NCI-H510A treated with DMSO at 0.1 percent for 48 hours (cell line): ENCODE measurements at places on chromosomes 5 and 9.
A peak's percentile ranks its signal among the peaks of the same experiment; 100 is the strongest.

GRCh38 chr5:90473396-90474234 is 956 bp downstream of the MBLAC2 start:
- DNase-seq: peak; percentile 15

GRCh38 chr9:108859459-108860114 is 2.5 kb upstream of the ACTL7A start:
- DNase-seq: peak; percentile 35

- DNase-seq: no peak
Measured at GRCh38 chr5:165015126-165015525, 1509.7 kb downstream of the MAT2B start.

GRCh38 chr5:40623480-40624420 is 56.0 kb upstream of the PTGER4 start:
- no peak for DNase-seq

DNA sequence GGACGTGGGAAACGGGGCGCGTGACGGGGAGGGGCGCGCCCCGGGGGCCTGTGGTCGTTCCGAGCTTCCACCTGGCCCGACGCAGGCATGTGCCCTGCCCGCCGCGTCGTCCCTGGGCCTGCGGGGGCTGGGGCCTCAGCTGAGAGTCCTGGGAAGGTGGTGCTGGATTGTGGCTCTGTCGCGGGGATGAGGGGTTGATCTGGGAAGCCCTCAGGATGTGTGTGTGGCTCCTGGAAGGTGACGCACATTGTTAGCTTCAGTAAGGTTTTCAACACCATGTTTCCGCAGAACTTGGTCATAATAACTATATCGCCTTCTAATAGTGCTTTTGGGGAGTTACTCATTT is 589.1 kb downstream of the MTRR start:
- DNase-seq: peak; percentile 42

DNA sequence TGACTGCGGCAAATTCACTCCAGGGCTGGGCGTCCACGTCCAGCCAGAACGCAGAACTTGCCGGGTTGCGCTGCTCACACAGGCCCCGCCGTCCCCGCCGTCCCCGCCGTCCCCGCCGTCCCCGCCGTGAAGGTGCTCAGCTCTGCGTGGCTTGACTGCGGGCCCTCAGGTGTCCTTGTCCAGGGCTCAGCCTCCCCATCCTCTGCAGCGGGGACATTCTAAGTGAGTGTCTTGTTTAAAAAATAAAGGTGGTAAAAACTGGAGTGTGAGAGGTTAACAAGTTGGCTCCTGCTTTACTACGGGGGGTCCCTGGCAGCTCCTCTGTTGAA is 14.9 kb downstream of the IRX4 start:
- DNase-seq: no peak

GRCh38 chr5:172038167-172038566 is 31.7 kb upstream of the FBXW11 start:
- no peak for DNase-seq

- no peak for DNase-seq
Measured at GRCh38 chr5:122842016-122842580, 3.3 kb upstream of the SNX24 start.

GRCh38 chr5:40223884-40224402 is 455.8 kb upstream of the PTGER4 start:
- no peak for DNase-seq

DNA sequence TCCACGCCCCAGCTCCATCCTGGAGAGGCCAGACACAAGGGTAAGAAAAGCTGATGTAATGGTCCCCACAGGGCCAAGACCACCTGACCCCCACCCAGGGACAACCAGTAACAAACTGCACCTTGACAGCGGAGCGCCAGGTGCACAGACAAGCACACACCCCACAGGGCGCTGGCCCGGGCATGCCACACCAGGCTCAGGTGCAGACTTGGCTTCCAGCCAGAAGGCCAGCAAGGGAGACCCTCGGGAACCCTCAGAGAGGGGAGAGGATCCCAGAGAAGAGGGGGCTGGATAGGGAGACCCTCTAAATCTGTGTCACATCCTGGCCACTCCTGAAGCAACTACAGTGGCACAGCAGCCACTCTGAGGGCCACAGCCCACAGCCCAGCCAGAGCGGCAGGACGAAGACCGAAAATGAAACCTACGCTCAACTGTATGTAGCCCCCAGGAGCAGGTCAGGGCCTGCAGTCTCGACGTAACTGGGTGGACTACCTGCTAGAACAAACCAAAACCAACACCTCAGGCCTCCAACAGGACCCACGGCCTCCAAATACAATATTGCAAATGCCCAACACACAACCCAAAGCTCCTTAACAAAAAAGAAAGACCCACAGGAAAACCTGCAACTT is 18.5 kb downstream of the CAMSAP1 start:
- peak; percentile 26 for DNase-seq

DNA sequence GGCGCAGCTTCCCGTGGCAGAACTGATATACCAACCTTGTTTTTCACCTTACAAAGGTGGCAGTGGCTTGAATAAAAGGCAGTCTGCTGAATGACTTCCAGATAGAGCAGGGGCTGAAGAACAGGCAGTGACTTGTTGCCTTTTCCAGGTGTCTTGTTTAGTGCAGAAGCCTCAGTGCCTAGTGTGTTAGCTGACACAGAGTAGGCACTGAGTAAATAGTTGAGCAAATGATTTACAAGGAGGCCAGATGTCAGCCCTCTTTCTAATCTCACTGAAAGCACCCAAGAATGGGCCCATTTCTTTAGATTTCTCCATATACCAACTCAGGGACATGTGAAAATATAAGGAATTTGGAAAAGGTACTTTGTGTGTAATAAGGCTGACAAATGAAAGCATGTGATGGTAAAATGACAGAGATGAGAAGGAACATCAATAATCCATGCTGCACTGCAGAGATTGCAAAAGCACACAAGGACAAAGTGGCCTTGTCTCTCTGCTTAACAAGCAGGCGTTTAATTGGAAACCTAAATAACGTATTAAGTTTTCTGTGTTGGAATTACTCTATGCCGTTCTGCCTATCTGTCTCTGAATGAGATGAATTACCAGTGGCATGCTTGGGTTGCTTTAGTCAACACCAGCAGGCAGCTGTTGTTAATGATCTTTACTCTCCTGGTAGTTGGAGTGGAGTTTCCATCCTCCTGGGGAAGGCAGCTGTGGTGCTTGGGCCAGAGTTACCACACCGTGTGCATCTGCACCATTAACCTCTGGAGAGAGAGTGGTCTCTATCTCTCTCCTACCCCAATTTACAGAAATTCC is 360.1 kb upstream of the C9orf72 start:
- peak; percentile 74 for DNase-seq
